HS-27A (cell line): ENCODE measurements at places on chromosomes 11 and 22.

GRCh38 chr22:44516841-44517240 is 18.8 kb upstream of the RTL6 start:
- no peak for DNase-seq

DNA sequence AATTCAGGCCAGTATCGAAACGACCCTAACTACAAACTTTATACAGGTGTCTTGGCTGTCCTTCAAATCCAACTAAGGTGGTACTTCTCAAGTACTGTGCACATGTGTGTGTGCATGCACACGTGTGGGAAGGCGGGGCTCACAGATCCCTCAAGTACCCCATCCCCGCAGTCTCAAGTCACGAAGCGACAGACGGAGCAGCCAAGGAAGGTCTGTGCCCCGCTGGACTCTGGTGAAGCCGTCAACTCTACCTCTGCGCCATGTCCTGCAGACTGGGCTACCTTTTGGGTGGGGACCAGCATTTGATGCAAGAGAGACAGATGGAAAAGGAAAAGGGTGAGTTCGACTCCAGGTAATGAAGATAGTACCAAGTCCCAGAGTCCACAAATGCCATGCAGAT is 169.0 kb downstream of the CRYBB2 start:
- no peak for DNase-seq

GRCh38 chr11:2818503-2818902 is 67.1 kb downstream of the CDKN1C start:
- no peak for DNase-seq

DNA sequence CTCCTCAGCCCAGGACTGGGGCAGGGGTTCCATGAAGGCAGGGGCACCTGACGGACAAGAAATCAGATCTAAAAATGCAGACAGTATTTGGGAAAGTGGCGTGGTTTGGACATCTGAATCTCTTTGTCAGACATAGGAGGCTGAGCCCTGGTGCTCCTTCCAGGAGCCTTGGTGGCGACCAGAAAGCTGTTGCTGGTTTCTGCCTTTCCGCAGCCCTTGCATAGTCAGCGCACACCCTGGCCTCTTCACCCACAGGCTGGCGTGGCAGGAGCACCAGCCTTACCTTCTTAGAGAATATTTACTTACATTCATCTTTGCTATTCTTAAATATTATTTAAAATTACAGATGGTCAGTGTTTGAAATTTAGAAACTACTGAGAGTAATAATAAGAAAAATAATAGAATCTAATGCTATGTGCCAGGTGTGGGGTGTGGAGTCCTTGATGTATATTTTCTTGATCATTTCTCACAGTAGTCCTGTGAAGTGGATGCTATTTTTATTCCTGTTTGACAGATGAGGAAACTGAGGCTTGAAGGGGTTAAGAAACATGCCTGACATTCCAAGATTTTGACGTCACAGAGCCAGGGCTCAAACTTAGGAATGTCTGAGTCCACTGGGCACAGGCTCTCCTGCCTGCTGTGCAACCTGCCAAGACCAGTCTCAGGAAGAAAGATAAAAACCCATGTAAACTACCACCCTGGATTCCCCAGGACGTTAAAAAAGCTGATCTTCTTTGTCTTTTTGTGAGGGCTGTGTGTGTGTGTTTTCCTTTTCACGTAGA is 51.6 kb downstream of the TBC1D22A start:
- DNase-seq: no peak

GRCh38 chr11:45180179-45180847 is 33.9 kb downstream of the PRDM11 start:
- DNase-seq: no peak

DNA sequence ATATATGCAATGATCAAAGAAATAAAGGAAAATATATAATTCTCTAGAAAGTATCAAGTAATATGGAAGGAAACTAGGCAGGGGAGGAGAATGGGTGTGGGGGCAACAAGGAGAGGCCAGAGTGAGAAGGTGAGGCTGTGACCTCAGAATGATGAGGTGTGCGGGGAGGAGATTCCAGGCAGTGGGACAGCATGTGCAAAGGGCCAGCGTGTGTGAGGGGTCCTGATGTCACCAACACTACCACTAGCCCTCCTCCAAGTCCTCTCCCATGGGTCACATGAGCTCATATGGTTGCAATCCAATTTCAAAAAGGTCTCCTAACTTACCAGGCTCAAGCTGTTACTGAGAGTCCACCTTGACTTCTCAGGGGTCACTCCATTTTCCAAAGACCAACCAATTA is 463.9 kb downstream of the MN1 start:
- DNase-seq: no peak

GRCh38 chr11:117959438-117960149 is 26.6 kb upstream of the IL10RA start:
- DNase-seq: no peak

- DNase-seq: no peak
Measured at GRCh38 chr22:28604966-28605761, 74.5 kb downstream of the TTC28 start.

DNA sequence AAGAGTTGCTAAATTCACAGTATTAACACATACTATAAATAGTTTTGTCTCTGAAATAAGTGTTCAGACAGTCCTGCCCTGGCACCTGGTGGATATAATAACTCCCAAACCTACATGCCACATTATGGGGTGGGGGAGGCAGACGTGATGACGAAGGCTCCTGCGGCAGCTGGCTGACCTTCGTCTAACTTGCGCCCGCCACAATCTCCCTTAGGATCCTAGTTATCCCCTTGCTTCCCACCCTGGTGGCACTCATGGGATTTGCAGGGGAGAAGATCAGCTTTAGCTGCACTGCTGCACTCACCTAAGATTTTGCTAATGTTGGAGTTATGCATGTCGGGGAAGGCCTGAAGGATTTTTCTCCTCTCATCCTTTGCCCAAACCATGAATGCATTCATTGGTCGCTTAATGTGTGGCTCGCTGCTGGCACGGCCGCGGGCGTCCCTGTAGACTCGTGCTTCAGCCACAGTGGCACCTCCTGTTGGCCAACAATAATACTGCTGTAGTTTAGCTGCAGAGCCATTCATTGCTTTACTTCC is 367.6 kb downstream of the SOX6 start:
- no peak for DNase-seq

DNA sequence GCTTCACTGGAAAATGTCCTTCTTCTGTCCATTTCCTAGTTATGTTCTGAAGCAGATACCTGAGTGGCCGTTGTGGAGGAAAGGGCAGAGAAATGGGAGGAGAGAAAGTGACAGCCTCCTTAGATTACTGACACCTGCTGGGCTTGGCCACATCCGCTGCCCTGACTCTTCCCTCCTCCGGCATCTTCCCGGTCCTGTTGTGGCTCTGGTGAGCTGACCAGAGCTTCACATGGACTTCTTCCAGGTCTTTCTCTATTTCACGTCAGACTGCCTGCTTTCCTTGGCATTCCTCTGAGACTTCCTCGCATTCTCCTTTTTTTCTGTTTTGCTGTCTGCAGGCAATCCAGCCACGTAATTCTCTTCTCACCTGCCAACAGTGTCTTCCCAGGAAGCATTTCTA is 138.7 kb upstream of the E2F8 start:
- DNase-seq: no peak

- DNase-seq: no peak
Measured at GRCh38 chr11:57230316-57230715, 6.7 kb downstream of the APLNR start.

GRCh38 chr22:37467391-37467955 is 18.7 kb downstream of the MFNG start:
- no peak for DNase-seq

DNA sequence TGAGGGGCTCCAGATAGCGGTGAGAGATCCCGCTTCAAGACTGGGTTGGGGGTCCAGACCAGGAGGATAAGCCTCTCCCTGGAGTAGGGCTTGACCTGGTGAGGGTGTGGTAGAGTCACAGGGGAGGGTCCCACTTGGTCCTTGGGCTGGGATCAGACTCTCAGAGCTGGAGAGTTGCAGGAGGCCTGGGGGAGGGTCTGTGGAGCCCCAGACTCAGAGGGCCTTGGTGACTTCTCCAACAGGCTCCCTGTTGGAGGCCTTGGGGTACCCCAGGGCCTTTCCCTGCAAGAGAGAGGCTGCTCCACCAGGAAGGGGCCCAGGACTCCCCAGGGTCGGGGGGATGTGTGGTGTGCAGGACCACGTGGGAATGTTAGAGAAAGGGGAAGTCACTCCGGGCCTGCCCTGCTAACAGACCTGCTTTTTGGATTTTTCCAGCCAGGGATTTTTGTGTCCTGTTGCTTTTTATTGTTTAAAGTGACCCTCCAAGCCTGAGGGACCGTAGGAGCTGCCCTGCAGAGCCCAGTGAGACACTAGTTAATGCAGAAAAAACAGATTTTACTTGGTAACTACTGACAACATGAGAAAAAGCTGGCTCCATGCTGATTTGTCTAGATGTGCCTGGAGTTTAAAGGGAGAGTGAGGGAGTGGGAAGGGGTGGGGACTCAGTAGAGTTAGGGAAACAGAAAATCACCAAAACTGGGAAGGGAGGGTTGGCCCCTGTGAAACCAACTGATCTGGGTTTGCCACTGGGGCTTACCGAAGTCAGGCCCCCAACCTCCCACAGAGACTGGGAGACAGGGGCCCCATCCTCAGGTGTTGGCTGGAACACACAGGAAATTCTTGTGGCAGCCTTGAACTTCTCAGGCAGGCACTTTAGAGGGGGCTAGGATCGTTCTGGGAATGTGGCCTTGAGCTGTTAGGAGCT is 801 bp upstream of the TXNRD2 start:
- DNase-seq: no peak

- no peak for DNase-seq
Measured at GRCh38 chr22:38710351-38710750, 4.6 kb downstream of the GTPBP1 start.

GRCh38 chr11:24734742-24735237 is 237.9 kb downstream of the LUZP2 start:
- DNase-seq: no peak

- peak; percentile 23 for DNase-seq
Measured at GRCh38 chr11:6443269-6444003, 2.6 kb upstream of the HPX start.

DNA sequence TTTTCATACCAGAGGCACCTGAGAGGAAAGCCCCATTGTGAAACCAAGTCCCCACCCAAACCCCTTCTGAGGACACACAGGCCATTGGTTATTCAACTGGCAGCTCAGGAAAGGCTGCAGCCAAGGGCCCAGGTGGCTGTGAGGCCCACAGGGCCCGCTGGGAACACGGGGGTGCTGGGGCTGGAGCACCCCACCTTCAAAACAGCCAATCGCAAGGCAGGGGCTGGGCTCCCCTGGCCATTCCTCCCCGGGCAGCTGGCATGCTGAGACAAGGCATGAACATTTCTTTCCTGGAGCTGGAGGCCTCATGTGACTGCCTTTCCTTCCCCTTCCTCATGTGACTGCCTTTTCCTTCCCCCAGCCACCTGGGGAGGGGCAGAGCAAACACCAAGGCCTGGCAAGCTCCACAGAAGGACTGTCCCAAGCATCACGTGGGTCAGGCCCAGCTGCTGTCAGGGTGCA is 76.9 kb downstream of the PIWIL3 start:
- DNase-seq: no peak

GRCh38 chr22:32236970-32237369 is 18.2 kb downstream of the SLC5A4 start:
- DNase-seq: no peak

GRCh38 chr11:36360318-36360717 is 64.2 kb downstream of the PRR5L start:
- DNase-seq: no peak

- DNase-seq: no peak
Measured at GRCh38 chr22:29811377-29811776, 26.7 kb downstream of the ASCC2 start.

DNA sequence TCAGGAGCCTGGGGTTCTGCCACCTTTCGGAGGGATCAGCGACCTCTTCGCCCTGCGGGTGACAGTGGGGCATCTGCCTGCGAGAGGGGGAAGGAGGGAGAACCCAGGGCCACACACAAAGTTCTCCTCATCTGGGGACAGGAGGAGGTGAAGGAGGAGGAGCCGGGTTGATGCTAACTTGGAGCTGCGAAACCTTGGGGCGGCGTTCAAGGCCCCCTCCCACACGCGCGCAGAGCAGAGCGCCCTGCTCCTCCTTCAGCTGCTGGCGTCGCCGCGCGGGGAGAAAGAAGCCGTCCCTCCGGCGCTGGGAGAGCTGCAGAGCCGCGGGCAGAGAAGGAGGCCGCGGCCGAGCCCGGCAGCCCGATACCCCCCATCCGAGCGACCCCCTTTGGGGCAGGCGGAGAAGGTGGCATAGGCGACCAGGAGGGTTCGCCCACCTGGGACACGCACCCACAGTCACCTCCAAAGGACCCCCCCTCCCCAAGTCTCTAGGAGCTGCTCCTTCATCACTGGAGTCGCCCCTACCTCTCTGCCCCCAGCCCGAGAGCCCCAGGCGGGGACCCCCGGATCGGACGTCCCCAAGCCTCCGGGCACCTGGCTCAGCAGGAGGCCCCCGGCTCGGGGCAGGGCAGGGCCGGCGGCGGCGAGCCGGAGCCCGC is at the start of gene RASD2:
Gene RASD2 (plus strand): TSS at position 237 of the 659 bp plus-strand sequence. CDS start 5,979 bp downstream, outside the sequence.
- no peak for DNase-seq

- no peak for DNase-seq
Measured at GRCh38 chr22:23394525-23395326, 185.4 kb downstream of the IGLL1 start.

DNA sequence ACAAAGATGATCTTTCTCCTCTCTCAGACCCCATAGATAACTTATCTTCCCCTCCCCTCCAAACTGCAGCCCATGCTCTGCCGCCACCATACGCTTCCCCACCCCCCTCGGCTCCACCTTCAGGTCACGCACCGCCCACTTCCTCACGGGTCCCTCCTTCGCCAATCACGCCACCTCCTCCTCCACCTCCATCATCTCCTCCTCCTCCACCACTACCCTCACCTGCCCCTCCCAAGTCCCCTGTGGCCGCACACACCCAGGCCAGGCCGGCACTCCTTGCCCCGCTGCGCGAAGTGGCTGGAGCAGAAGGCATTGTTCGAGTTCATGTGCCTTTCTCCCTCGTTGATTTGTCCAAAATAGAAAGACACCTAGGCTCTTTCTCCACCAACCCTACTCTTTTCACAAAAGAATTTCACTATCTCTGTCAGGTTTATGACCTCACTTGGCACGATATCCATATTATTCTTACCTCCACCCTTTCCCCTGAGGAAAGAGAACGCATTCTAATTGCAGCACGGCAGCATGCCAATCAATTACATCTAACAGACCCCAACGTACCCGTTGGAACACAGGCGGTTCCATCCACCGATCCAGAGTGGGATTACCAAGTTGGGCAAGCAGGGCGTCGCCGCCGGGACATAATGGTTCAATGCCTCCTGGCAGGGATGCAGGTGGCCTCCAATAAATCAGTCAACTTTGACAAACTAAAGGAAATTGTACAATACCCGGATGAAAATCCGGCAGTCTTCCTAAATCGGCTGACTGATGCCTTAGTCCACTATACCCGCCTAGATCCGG is 12.3 kb upstream of the OR56A3 start:
- DNase-seq: no peak

DNA sequence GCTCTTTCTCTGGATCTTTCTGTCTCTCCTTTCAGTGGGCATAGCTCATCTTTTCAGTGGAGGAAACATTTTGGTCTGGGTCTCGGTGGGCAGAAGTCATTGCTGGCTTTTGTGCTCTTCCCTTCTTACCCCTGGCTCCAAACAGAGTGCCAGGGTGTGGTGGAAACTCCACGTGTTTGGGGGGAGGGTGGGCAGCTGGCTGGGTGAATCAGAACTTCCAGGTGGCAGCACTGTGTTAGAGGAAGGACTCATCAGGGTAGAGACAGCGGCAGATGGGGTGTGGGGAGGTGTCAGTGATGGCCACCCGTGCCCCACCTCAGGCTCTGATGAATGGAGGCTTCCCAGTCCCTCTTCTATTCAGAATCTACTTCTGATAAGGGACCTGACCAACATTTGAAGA is 114.0 kb downstream of the GRIK4 start:
- no peak for DNase-seq
